T-helper 2 cell (primary cell): ENCODE measurements at places on chromosomes 3 and 15.

- DNase-seq = no peak
These were observed 19.2 kb downstream of the SNX33 start for GRCh38 chr15:75666823-75667501.

- no peak for DNase-seq
These were observed 61.9 kb upstream of the CBLB start for GRCh38 chr3:105930733-105931132.

DNA sequence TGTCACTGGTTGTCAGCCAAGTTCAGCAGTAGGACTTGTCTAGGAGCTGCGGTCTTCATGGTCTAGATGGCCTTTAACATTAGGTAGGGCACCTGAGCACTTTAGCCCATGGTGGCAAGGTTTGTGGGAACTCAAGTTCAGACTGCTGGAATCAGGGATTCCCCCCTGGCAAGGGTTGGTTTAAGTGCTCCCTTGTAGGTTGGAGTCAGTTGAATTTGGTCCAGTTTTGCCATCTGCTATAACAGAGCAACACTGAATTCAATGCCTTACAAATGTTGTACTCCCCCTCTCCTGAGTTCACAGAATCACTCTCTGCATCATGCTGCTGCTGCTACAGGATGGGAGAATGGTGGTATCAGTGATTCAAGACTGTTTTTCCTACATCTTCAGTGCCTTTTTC is 509.3 kb downstream of the VGLL3 start:
- no peak for DNase-seq

GRCh38 chr3:149313542-149313941 is 19.9 kb downstream of the TM4SF18 start:
- no peak for DNase-seq
